ENCODE measurements at places on chromosomes 5 and 9.
A peak's percentile ranks its signal among the peaks of the same experiment; 100 is the strongest.

DNA sequence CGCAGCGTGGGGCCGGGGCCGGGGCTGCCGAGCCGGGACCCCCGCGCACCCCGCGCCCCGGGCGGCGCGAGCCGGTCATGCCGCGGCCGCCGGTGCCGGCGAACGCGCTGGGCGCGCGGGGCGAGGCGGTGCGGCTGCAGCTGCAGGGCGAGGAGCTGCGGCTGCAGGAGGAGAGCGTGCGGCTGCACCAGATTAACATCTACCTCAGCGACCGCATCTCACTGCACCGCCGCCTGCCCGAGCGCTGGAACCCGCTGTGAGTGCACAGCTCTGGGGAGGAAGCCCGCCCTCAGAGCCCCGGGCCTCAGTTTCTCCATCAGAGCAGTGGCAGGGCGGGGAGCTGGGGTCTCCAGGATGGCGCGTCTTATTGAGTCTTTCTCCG, 335 bp downstream of the GALNT12 start:
- peak; percentile 32 for DNase-seq

DNA sequence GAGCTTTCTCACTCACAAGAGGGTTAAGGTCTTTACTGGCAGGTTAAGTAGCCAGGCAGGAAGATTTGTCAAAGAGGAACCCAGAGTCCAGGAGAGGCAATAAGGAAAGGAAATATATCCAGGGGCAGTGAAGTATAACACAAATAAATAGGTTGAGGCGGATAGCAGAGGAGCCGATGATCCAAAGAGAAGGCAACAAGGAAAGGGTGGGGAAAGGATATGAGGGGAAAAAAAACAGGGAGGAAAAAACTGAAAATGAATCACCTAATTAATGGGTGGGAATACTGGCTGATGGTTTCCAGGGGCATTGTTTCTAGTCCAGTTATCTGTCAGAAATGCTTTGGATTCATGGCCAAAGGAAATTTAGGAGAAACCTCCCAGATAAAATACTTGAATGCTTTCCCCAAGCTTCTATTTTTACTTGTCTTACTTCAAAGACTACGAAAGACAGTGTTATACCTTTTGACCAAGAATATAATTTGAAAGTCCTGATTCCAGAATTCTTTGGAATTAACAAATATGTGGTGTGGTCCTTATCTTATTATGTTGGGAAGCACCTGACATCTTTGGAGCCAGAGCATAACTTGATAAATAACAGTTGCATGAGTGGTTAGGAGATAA, 146.5 kb downstream of the AOPEP start:
- DNase-seq: peak; percentile 69

- DNase-seq: no peak
Measured at GRCh38 chr9:86801246-86801645, 146.1 kb downstream of the GAS1 start.

- peak; percentile 98 for DNase-seq
Measured at GRCh38 chr5:142644640-142645361, 41.1 kb downstream of the FGF1 start.

GRCh38 chr5:85865296-85865695, 752.4 kb upstream of the COX7C start:
- DNase-seq: no peak

DNA sequence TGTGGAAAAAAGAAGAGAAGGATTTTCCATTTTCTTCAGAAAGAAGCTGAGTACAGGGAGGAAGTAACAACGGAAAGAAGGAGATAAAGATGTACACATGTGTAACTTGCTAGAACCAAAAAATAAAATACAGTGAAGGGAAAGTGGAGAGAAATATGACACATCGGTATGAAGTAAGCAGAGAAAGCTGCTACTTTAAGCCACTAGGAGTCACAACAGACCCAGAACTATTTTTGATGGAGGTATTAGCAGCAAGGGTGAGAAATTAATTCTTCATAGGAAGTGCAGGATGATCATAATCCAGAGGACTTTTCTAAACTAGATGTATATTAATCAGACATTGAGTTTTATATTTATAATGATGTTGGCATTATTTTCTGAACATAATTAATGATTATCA, 88.5 kb downstream of the FAM174A start:
- DNase-seq: peak; percentile 54

DNA sequence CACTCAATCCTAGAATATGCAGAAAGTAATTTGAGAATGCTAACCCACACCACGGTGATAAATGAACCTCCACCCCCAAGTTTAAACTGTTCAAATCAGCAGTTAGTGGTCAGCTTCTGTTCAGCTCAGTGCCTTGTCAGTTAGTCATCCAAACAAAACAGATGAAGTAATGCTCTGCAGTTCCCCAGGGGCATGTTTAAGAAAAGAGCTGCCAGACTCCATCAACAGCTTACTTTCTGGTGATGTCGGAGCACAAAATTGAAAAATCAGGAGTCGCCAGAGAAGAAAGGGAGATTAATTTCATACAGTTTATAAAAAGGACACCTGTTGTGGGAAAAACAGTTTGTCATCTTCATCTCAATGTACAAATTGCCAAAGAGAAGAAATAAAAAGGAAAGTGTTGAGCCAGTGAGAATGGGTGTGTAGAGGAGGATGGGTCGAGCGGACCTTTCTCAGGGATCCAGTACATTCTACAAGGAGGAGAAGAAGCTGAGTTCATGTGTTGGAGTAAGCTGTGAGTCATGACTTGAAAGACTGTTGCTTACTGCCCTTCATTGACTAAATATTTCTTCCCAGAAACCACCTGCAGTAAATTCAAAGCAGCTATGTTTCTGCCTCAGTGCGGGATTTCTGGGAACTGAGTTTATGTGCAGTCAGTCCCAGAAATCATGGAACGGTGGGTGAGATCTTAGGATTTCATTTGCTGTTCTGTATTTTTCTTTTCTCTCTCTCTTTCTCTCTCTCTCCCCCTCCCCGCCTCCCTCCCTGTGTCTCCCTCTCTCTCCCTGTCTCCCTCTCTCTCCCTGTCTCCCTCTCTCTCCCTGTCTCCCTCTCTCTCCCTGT, 13.7 kb downstream of the TRIO start:
- DNase-seq: peak; percentile 96

GRCh38 chr9:2276296-2276695, 261.1 kb downstream of the SMARCA2 start:
- DNase-seq: no peak

DNA sequence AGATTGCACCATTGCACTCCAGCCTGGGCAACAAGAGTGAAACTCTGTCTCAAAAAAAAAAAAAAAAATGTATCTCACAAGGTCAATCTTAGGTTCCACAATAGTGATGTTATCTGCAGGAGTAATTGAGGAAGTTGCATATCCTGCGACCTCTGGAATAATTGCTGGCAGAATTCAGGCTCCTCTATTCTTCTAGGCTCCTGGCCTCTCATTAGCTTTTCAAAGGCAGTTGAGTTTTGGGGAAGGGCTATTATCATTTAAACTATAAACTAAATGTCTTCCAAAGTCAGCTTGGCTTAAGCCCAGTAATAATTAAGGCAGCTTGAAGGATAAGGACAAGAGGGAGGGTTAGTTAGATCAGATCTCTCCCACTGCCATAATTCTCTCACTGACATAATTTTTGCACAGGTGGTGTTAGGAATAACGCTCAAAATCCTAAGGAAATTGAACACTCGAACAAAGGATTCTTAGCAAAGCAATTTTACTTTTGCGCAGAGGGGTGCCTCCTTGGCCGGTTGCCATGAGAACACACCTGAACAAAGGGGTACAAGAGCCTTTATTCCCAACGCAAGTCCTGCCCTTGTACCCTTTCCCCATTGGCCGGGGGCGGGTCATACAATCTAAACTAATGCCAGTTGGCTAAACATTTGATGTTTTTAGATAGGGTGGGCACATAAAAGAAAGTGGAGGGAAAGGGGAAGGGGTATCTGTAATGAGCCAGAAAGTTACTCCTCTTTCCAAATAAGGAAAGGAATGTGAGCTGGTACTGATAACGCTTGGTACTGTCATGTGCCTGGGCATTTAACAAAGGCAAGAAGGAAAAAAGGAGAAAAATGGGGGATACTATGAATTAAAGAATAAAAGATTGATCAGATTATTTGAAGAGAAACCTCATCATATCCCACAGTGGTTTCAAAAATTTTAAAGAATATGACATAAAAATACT, 106.4 kb upstream of the CCNG1 start:
- no peak for DNase-seq

DNA sequence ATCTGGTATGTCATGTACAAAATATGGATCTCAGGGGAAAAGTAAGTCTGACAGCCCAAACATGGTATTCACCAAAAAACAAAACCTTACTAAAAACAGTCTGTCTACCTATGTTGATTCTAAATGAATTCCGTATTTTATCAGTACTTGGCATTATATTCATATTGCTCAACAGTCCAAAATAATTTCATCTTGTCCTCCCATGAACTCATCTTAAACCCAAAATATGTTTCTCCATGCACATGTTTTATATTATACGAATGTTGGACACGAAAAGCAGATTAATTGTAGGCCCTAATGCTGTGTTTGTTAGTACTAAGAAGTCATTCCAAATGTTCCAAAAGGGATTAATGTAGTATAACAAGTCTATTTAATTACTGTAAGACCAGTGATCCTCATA, 20.1 kb downstream of the NFIB start:
- no peak for DNase-seq

- DNase-seq: no peak
Measured at GRCh38 chr9:90839183-90839728, 37.6 kb downstream of the SYK start.

DNA sequence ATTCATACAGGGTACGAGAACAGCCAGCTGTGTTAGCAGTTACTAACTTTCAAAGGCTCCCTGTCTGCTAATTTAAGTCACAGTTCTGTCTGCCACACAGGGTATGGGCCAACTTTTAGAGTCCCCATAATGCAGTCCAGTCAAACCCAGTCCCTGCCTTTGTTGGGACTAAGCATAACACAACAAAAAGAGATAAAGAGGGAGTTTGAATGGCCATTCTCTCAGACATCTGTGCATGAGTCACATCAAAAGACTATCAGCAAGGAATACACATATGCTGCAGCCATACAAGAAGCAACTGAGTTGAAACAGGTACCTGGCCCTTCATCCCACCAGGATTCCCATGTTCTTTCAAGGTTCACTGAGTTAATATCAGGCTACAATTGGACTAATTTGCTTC, 744.5 kb upstream of the C9orf72 start:
- DNase-seq: no peak

DNA sequence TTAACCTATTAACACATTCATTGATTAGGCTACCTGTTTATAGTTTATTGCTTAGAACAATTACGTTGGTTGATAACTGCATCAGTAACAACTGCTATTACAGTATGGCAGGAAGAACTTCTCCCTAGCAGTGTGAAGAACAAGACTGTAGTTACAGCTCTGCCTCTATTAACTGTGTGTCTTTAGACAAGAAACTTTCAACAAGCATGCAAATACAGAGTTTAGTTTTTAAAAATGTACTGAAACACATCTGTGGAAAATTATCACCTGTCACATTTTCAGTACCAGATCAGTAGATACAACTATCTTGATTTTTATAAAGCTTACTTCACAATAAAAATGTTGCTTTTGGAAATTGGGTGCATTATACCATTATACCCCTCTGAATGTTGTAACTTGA, 22.2 kb downstream of the ELL2 start:
- DNase-seq: no peak

GRCh38 chr9:34580358-34580757, 9.2 kb downstream of the CNTFR start:
- no peak for DNase-seq

DNA sequence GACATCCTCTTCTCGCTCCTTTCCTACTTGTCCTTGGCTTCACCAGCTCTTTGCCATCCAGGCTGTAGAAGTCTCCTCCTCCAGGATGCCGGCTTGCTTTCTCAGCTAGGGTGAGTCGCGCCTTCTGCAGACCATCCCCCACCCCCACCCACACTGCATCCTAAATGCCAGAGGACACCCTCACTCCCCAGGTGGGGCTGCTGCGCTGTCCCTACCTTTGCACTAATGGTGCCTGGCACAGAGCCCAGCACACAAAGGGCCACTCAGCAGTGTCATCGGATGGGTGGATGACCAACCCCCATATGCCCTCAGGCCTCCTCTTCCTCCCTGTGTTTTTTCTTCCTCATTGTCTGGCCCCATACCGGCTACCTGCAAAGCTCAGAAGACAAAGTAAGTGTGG, 14.8 kb downstream of the IL9 start:
- DNase-seq: peak; percentile 85

DNA sequence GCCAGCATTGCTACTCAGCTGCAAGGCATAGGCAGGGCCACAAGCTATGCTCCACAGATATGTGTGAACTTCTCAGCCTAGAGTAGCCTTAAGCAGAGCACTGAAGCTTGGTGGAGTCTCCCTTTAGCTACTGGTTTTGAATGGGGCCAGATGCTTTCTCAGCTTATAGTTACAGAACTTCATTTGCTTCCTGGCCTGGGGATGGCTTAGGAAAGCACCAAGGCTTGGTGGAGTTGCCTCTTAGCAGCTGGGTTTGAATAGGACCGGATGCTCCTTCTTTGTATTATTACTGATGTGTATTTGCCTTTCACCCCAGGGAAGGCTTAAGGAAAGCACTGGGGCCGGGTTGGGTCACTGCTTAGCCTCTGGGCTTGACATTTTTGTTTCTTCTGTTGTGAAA, 497.8 kb upstream of the SEMA6A start:
- no peak for DNase-seq

GRCh38 chr9:113515862-113516261, 52.3 kb downstream of the RGS3 start:
- no peak for DNase-seq

DNA sequence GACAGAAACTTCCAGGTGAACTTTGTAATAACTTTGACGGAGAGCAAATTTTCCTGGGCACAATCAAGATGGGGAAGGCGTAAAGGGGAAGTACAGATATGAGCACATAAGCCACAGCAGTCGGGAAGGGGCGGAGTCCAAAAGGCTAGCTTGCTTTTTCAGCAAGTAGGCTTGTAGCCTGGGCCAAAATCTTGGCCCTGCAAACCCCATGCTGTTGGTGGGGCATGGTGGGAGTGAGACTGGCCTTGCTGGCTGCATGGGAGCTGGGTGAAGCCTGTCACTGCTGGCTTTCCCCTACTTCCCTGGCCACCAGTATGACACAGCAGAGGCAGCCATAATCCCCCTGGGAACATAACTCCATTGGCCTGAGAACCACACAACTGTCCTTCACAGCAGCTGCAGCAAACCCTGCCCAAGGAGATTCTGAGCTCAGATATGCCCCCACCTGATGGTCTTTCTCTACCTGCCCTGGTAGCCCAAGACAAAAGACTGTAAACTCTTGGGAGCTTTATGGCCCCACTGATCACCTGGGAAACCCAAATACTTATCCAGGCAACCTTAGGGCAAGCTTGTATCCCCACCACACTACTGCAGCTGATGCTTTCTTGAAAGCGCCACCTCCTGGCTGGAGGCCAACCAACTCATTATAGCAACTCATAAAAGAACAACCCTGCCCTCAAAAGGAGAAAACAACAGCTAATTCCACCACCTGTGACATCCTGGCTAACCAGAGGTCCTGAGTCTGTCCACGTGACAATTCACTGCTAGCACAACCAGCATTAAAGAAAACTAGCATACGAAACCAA, 24.0 kb downstream of the DCTN4 start:
- no peak for DNase-seq

Data from kidney tubule cell (primary cell).